ENCODE measurements at places on chromosomes 7 and 10. TPM values are rescaled to one million over a fixed set of nuclear protein-coding genes. Genes with fewer than 3 reads are reported as not detected.

GRCh38 chr7:107632492-107632865 lies 28.1 kb upstream of the SLC26A4 start:
- DNase-seq, result no peak

- DNase-seq, result no peak
Measured at GRCh38 chr10:93879273-93879672, 14.5 kb upstream of the SLC35G1 start.

GRCh38 chr7:111012799-111013675 lies 77.9 kb upstream of the LRRN3 start:
- DNase-seq, result no peak

DNA sequence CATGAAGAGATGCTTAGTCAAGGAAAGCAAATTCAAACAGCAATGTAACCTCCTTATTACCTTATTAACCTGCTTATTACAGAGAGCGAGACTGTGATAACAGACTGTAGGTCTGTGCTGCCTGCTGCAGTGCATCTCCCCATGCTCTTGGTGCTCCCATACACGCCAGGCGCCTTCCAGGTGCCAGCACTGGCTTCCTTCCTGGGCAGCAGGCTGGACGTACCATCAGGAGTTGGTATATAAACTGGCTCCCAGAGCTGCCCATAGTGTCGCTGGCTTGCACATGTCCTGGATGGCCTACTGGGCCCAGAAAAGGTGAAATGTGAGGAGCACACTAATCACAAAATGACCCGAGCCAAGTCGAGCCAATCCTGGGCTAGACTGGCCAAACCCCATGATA lies 13.5 kb downstream of the ATP6V0E2 start:
- no peak for DNase-seq

- DNase-seq, result no peak
Measured at GRCh38 chr7:138958391-138958956, 22.7 kb downstream of the KIAA1549 start.

DNA sequence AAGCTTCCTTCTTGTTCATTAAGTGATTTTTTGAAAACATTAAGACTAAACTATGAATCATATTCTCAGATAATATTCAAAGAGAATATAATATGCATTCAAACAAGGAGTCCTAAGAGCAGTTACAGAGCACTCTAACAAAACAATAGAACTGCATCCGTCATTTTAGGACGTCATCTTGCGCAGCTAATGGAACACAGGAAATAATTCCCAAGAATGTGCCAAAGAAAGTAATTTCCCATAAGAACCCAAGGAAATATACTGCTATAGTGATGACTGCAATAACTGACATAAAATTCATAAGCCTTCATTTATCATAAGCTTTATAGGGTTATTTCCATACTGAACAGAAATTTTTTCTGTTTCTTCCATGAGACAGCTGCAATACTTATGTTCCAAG lies 28.3 kb upstream of the CASD1 start:
- no peak for DNase-seq

DNA sequence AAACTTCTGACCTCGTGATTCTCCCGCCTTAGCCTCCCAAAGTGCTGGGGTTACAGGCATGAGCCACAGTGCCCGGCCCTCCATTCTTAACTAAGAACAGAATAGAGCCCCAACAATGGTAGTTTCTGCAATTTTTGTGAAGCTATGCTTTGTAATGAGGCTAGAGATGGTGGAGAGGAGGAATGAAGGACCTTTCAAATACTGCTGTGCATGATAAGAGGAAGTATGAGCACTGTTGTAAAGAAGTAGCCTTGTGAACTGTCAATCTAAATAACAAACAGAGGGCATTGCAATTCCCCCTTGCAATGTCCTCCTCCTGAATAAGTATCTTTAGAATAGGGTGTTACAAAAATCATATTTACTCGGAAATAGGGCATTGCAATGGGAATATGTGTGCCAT lies 70.2 kb downstream of the EVX1 start:
- no peak for DNase-seq

OR2A7 gene
- 2.8 TPM for total RNA-seq

Measured in uterus (tissue), 4 donors.